ENCODE measurements at places on chromosomes 5 and 9. TPM values are rescaled to one million over a fixed set of nuclear protein-coding genes. Genes with fewer than 3 reads are reported as not detected.

PPP2R2B gene
- total RNA-seq, result 0.62 TPM

NDUFA8 gene
- total RNA-seq, result 88.0 TPM

FBP1 gene
- not detected for total RNA-seq

DBH gene
- total RNA-seq, result not detected

CNOT8 gene
- total RNA-seq, result 61.4 TPM

CLIC3 gene
- total RNA-seq, result 0.64 TPM

All from H4 (cell line).